Activated T-helper 1 cell treated with anti-CD3 and anti-CD28 coated beads, Interleukin-12 subunit alpha, Interleukin-12 subunit beta, Interleukin-2, Interleukin-4 antibody, amounts not matched to agents 30 ng/mL and 10 ng/mL and 1 ng/mL, durations not matched to agents 14 hours and 24 hours and 36 hours (primary cell): ENCODE measurements at places on chromosomes 1 and 21.

DNA sequence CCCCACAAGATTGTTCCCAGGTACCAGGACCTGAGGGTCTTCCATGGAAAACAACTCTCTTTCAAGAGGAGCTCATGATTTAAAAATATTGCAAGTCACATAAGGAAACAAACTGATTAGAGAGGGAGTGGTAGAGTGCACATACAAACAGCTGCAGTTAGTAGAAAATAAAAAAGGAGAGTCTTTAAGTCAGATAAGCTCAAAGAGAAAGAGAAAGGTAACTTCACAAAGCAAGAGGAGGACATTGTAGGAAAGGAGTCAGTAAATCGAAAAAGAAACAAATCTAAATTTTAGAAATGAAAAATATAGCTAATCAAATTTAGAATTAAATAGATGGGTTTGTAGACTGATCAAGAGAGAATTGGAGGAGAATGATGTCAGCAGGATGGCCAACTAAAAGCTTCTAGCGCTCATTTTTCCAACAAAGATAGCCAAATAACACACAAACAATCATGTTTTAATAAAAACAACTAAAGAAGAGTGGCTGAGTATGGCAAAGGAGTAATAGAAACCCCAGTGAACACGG, 86.1 kb upstream of the CD53 start:
- no peak for DNase-seq

- peak; percentile 49 for DNase-seq
Measured at GRCh38 chr1:42913426-42914091, 45.1 kb downstream of the SLC2A1 start.

- DNase-seq: no peak
Measured at GRCh38 chr1:25615172-25615541, 1.4 kb upstream of the MAN1C1 start.

DNA sequence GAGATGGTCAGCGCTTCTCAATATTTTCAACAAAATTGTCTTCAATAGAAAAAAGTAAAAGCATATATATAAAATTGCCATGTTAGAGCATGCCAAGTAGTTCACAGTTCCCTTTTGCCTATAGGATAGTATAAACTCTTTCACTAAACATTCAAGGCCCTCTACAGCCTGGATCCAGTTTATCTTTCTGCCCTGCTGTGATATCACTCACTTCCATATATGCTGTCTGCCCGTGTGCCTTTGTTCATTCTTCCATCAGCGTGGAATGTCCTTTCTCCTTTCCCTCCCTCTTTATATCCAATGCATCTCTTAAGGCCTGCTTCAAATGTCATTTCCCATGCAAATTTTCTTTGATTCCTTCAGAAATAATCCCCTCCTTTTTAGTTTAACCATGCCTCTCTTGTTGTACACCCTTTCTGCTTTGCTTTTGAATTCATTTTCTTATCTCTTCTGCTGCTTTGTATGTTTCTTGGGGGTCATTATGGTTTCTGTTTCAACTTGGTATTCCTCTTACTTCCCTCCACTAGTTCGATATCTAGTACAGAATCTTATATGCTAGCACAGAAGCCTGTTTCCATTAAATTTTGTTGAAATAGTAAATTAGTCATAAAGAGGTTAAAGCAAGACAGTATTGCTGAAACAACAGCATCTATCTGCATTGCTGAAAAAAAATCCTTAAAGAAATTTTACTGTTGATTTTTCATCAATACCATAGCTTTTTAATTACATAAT, 44.7 kb downstream of the XCL2 start:
- DNase-seq: no peak

DNA sequence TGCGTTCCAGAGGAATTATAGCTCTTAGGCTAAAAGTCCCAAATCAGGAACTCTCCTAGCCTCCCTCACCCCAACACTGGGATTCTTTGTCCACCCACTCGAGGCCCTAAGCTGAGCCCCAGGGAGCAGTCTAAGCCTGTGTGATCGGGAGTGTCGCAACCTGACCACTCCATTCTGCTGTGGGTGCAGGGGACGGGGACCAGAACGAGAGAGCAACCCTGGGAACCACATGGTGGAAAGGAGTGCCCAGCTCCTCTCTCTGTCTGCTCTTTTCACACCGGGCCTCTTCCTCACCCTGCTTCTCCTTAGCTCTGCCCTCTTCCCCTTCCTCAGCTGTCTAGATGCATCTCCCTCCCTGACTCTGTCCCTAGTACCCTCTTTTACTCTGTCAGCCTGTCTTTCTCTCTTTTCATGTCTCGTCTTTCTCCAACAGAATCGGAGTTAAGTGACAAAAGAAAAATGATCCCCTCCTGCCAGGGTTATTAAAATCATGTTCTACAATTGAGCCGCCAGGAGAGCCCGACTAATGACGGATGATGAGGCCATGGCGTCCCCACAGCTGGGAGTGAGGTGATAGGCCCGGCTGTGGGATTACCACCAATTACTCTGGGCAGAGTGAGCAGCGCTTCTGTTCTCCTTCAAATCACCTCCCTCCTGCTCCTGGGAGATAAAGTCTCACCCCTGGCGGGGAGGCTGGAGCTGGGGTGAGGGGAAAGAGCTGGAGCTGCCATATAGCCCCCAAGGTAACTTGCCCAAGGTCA, 34.5 kb upstream of the CSF3R start:
- DNase-seq: no peak

- DNase-seq: no peak
Measured at GRCh38 chr1:40014812-40015594, 25.5 kb upstream of the CAP1 start.

DNA sequence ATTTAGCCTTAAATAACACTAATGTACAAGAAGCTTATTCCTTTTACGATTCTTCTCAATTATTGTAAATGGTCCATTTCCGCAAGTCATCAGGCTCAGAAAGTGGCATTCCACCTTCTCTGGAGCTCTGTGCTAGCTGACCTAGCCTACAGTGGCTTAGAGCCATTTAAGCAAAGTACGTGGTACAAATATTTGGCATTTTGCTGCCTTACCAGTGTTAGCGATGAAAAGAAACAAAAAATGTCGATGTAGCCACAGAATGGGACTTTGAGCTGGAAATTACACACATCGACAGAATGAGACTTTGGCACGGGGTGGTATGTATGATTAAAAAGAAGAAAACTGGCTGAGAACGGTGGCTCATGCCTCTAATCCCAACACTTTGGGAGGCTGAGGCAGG, 26.1 kb downstream of the OVAAL start:
- no peak for DNase-seq

- no peak for DNase-seq
Measured at GRCh38 chr1:3332043-3332442, 122.4 kb upstream of the ARHGEF16 start.

GRCh38 chr1:46557403-46557802, 6.0 kb upstream of the KNCN start:
- no peak for DNase-seq

GRCh38 chr1:219507437-219507836, 105.5 kb downstream of the ZC3H11B start:
- no peak for DNase-seq

DNA sequence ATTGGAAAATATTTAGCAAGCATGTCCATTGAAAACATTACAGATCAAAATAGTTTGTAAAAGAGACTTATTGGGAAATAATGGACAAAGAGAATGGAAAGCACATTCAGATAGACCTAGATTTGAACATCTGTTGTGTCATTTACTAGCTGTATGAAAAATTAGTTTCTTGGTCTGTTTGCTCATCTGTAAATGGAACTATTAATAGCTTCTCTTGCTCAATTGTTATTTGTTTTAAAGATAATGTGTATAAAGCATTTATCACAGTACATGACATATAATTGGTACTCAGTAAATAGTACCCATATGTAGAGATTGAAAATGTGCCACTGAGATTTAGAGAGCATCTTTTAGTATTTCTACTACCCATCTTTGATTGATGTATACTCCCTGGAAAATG, 25.9 kb downstream of the RPAP2 start:
- no peak for DNase-seq

DNA sequence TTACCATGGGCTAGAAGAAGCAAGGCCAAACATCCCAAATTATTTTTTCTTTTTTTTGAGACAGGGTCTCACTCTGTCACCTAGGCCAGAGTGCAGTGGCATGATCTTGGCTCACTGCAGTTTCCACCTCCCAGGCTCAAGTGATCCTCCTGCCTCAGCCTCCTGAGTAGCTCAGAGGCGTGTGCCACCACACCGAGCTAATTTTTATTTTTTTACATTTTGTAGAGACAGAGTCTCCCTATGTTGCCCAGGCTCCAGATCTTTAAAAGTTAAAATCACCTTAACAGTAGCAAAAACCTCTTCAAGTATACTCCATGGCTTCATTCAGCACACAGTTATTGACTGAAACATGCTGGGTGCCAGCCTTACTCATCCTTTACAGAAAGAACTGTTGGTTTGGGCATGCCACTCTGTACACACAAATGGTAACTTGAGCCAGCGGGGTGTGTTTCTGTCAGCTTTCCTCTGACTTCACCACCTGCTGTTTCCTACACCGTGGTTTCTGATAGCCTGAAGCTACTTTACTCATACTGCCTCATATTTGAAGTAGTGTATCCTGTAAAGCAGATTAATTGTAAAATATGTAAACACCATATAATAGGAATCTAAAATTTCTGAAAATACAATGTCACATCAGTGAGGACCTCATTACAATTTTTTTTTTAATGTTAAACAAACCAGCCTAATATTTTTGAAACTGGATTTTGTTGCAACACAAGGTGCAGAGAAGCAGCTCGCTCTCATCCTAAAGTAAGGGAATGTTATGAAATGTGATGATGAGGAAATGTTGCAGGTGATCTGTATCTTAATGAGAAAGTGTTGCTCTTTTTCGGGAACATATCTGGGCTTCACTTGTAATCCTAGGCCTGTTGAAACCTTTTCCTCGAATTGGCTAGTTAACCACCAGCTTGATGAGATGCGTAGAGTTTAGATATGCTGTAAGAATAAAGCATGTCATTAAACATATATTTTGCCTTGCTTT, 113.9 kb downstream of the ATP5PO start:
- DNase-seq: no peak

DNA sequence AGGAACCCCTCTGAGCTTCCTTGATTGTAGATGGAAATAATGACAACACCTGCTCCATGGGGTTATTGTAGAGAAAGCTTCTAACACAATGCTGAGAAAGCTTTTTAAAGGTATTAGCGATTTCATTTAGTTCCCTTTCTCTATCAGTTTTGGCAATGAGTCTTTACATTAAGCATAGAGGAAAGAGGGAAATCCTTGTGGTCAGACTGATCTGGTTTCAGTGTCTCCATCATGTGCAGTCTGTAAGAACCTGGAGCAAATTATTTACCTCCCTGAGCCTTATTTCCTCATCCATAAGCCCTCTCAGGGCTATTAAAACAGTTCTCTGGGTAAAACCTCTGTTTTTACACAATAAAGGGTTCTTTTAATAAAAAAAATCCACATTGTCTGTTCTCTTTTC, 87.5 kb downstream of the FGGY start:
- no peak for DNase-seq

- DNase-seq: no peak
Measured at GRCh38 chr1:83763361-83764095, 235.4 kb downstream of the TTLL7 start.

DNA sequence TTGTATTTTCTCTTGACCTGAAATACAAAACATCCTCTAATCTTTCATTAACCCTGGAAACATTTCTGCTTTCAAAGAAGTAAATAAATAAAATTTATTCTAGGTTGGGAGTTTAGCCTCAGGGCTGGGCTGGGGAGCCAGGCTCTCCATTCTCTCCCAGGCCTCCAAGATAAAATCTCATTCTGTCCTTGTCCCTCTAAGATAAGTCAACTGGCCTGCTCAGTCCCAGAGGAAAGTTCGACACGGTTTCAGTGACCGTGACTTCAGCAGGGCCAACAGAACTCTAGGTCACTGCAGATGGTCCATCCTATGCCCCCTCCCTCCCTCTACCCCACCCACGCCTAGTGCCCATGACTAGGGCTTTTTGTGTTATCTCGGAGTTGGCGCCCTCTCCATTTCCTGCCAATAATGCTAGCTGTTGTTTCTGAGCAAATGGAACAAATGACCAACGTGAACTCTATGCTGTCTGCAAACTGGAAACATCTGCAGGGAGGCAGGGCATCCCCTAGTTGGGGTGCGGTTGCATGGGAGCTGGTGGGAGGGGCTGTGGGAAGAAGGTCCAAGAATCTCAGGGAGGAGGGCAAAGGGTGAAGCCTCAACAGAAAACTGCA, 10.1 kb upstream of the ADORA3 start:
- DNase-seq: no peak

DNA sequence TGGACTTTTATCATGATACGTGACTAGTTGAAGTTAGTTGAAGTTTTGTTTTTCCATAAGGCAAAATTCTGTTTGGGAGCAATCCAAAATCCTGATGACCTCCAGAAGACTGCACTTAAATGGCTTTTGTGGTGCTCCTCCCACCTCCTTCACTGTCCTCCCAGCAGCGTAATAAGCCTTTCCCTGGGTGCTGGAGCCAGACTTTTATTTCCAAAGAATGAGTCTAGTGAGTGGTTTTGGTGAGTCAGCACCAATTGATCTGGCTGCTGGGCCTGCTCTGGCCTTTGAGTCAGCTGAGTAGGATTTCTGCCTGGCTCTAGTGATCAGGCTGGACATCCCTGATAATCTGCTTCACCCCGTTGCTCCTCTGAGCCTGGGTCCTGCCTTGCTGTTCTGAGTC, 21.7 kb upstream of the KCND3 start:
- DNase-seq: no peak

- DNase-seq: no peak
Measured at GRCh38 chr1:52266507-52266906, 99.5 kb downstream of the CC2D1B start.

GRCh38 chr21:14405962-14406361, 23.0 kb upstream of the HSPA13 start:
- DNase-seq: no peak

GRCh38 chr1:227893300-227893948, 54.3 kb downstream of the WNT9A start:
- no peak for DNase-seq

GRCh38 chr1:25476186-25477097, 45.7 kb downstream of the MACO1 start:
- DNase-seq: no peak

- DNase-seq: no peak
Measured at GRCh38 chr1:75791022-75791421, 5.0 kb downstream of the RABGGTB start.

DNA sequence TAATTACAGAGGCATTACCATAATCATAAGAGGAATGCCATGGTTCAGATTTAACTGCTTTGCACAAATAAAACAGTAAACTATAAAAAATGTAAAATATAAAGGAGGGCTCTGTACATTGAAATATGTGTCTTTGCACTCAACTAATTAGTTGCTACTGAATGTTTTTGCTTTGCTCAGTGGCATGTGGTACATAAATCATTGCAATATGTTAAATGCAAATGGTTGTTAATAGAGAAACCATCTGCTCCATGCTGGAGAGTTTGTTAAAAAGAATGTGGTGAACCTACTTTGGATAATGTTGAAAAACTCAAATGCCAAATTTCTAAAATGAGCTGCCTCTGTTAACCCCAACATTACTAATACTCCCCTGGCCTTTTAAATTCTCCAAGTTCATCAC, 201.5 kb downstream of the NTNG1 start:
- DNase-seq: no peak

- peak; percentile 49 for DNase-seq
Measured at GRCh38 chr1:234730770-234731568, 121.0 kb upstream of the IRF2BP2 start.

DNA sequence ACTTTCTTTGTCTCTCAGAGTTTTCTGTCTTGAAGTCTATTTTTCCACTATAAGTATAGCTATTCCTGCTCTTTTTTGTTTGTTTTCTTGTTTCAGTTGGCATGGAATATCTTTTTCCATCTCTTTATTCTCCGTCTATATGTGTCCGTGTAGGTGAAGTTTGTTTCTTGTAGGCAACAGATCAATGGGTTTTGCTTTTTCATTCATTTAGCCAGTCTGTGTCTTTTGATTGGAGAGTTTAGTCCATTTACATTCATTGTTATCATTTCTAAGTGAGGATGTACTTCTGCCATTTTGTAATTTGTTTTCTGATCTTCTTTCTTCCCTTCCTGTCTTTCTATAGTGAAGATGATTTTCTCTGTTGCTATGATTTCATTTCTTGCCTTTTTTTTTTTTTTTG, 132.5 kb upstream of the GPR52 start:
- no peak for DNase-seq
